Activated T-helper 17 cell treated with anti-CD3 and anti-CD28 coated beads, Interleukin-2, amount 50 U/mL, for 72 hours (primary cell): ENCODE measurements at places on chromosomes 12 and 14. TPM values are rescaled to one million over a fixed set of nuclear protein-coding genes. Genes with fewer than 3 reads are reported as not detected.

Gene TAS2R50
- 1.7 TPM for total RNA-seq

Gene OVCH1
- total RNA-seq = not detected

Gene CCDC59
- 47.0 TPM for total RNA-seq

Gene OR4E2
- not detected for total RNA-seq

Gene KRT73
- not detected for total RNA-seq
